ENCODE measurements at places on chromosomes 16 and 17.

DNA sequence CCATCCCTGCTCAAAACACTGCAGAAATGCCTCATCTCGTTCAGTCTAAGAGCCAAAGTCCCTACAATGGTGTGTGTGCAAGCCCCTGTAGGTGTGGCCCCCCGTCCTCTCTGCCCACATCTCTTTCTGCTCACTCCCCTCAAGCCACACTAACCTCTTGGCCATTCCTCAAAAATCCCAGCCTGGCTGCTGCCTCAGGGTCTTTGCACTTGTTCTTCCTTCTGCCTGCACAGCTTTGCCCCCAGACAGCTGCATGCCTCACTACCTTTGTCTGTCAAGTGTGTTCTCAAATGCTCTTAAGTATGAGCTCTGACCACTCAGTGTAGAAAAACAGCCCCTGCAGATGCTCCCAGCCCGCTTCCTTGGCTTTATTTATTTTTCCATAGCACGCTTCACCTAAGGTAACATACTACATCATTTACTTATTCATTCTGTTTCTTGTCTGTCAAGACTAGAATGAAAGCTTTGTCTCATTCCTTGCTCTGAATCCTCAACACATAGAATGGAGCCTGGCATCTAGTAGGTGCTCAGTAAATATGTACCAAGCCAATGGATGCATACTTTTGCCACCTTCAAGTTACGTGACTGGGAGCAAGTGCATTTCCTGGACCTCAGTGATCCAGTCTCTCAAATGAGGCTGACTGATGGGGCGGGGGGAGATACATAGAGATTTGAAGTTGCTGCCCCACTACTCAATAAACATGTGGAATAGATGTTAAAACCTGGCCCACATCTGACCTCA, 38.1 kb downstream of the RAI1 start:
- DNase-seq, result no peak

GRCh38 chr16:85202631-85203461, 90.6 kb upstream of the CIBAR2 start:
- no peak for DNase-seq

DNA sequence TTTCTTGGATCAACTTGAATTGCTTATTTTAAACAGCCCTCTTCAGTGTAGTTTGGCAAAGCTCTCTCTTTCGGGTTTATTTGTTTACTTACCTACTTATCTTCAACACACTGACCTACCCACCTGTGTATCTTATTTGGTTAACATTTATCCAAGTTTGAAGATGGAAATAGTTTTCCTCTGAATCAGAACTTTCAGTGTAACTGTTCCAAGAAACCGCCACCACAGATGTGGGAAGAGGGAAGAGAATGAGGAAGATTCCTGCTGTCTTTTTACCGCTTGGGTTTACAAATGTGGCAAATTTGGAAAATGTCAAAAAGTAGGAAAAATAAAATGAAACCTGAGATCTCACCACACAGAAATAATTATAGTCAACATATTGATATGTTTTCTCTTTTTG, 115.8 kb downstream of the MSI2 start:
- no peak for DNase-seq

- no peak for DNase-seq
These were observed 73.3 kb downstream of the ABCC1 start for GRCh38 chr16:16022683-16023064.

DNA sequence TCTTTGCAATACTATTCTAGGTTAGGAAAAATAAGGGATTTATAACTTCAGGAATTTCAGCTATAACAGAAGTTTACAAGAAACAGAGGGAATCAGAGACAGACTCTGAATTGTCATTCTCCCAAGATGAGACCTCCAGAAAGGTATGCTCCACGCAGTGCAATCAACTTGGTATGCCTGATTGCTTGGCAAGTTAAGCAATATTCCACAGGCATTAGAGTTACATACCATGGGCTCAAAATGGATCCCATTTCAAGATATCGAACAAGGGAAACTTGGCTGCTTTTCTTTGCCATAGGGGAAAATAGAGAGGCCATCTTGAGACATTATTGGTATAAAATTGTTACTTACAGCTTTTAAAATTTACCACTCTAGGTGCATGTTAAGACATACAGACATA, 615.6 kb upstream of the SOX9 start:
- DNase-seq, result no peak

- no peak for DNase-seq
These were observed 25.8 kb downstream of the TRIM16 start for GRCh38 chr17:15658296-15658695.

GRCh38 chr16:23052908-23053580, 96.2 kb downstream of the USP31 start:
- DNase-seq, result no peak

DNA sequence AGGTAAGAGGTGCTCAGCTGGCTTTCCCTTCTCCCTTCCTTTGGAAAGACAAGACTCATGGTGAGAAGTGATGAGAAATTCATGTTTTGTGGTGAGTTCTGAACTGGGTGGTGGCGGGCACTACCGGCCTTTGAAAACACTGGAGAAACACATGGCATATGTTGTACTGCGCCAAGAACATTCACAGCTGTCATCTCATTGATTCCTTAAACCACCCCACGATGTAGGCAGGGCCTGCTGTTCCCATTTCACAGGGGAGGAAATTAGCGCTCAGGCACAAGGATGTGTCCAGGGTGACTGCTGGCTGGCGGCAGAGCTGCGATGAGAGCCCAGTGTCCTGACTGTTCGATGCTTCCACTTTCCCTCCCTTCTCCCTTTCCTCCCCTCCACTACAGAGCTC, 1.6 kb upstream of the DOC2B start:
- DNase-seq, result no peak

DNA sequence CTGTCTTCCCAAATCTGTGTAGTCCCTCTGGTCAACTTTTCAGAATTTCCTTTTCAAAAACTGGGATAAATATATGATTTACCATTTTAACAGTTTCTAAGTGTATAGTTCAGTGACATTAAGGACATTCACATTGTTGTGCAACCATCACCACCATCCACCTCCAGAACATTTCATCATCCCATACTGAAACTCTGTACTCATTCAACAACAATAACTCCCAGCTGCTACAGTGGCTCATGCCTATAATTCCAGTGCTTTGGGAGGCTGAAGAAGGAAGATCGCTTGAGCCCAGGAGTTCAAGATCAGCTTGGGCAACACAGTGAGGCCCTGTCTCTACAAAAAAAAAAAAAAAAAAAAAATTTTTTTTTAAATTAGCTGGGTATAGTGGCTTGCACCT, 131.0 kb downstream of the AATF start:
- no peak for DNase-seq

- no peak for DNase-seq
These were observed 8.9 kb downstream of the CPPED1 start for GRCh38 chr16:12794486-12795387.

- no peak for DNase-seq
These were observed 93.2 kb upstream of the SIAH1 start for GRCh38 chr16:48478393-48478792.

- DNase-seq, result no peak
These were observed 78.9 kb downstream of the SLC6A2 start for GRCh38 chr16:55734665-55735064.

- DNase-seq, result no peak
These were observed 7.1 kb downstream of the NAGPA start for GRCh38 chr16:5026664-5027063.

GRCh38 chr17:37741341-37742115, 3.3 kb downstream of the HNF1B start:
- DNase-seq, result no peak
